ENCODE measurements at places on chromosomes 11 and 22.

DNA sequence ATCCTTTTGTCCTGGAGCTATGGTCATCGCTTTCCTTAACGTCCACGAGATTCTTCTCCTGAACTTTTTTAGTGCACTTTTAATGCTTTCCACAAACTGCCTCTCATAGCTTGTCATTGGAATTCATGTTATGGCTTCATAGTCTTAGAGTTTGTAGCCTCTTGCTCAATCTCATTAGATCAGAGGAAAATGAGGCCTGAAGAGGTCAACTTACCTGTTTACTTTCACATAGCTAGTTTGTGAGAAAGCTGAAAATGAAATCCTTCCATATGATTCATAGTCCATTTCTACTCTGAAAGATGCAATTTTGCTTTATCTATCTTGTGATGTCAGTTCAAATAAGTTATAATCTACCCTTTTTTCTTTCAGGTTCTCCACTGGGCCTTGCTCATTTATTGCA, 1747.2 kb upstream of the RAG2 start:
- no peak for DNase-seq

DNA sequence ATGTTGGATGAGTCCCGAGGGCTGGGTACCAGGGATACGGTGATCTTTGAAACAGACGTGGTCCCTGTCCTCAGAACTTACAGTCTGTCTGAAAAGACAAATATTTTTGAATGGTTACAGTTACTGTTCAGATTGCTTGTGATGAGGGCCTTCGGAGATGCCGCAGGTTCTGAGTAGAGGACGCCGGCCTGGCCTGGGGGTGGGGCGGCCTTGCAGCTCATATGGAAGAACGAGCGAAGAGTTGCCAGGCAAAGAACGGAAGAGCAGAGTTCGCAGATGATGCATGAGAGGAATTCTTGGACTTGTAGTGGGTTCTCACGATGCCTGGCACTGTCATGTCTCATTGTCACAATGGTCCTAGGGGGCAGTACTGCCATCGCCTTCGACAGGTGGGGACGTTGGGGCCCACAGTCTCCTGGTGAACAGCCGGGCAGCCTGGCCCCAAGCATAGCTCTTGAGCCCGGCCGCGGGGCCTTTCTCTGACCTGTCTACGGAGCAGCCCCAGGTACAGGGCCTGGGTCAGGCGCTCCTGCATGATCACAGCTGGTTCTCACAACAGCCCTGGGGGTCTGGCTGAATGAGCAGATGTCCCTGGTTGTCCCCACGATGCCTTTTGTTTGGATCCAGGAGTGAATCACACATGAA, 60.9 kb upstream of the PARVG start:
- DNase-seq = no peak

GRCh38 chr11:77069969-77070582, 3.3 kb downstream of the CAPN5 start:
- no peak for DNase-seq

DNA sequence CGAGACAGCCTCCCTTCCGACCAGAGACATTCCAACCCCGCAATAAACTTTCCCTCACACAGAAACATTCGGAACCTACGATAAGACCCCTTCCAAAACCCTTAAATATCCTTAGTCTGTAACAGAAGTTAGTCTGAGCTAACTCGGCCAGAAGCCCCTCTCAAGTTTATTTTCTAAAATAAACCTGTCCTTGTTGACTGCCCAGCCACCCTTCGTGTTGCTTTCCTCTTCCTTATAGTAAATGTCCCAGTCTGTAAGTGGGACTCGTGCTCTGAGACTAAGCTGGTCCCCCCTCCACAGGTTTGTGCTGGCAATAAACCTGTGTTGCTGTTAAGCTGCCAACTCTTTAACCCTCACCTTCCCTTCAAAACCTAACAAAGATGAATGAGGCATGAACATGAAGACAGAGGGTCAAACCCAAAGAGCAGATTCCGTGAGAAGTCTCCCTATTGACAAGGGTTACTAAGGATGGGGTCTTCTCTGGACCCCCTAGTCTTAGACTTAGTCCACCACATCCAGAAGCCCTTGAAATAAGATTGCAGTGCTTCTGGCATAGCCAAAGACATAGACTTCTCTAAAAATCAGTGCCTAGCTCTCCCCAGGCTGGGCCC, 18.2 kb downstream of the MIF start:
- DNase-seq = no peak

DNA sequence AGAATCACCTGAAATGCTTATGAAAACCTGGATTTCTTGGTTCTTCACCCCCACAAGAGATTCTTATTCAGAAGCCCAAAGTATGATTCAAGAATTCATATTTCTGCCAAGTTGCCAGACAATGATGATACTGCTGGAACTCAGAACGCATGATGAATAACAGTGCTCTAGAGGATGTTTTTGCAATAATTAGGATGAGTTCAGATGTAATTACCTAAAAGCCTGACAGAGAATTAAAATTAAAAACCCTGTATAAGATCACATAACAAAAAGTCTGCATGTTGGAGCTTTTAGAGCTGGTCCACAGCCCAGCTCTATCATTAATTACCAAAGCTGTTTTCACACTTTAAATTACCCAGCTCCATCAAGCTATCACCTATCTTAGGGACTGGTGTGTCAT, 211.8 kb downstream of the LUZP2 start:
- no peak for DNase-seq

GRCh38 chr22:30205281-30206115, 41.1 kb downstream of the LIF start:
- no peak for DNase-seq

- no peak for DNase-seq
Measured at GRCh38 chr11:46336563-46337180, 10.6 kb upstream of the DGKZ start.

DNA sequence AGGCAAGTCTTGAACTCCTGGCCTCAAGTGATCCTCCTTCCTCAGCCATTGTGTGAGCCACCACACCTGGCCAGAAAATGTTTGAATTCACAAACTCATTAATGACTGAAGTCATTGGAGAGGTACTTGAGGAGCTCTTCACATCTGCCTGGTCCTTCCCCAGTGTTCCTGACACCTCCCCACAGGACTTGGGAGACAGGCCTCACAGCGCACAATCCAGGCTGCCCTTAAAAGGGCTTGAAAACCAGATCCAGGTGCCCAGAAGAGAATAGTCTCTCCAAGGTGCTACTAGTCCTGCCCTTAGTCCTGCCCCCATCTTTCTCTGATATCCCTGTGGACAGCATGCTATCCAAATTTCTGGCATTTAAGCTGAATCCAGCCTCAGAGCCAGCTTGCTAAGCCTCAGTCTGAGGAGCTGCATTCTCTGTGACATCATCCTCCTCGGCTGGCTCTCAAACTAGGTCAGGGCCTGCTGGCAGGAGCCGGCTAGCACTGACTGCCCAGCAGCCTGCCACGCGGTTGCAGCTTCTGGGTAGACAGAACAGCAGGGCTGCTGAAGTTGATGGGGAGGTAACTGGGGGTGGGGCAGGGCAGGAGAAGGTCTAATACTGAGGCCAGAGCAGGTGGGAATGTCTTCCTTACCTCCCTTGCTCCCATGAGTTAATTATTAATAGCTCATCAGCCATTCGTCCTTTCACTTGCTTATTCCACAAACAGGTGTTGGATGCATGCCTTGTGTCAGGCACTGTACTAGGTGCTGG, 35.3 kb upstream of the NECTIN1 start:
- DNase-seq = peak; percentile 49

GRCh38 chr11:10225553-10225952, 68.5 kb downstream of the SBF2 start:
- no peak for DNase-seq

DNA sequence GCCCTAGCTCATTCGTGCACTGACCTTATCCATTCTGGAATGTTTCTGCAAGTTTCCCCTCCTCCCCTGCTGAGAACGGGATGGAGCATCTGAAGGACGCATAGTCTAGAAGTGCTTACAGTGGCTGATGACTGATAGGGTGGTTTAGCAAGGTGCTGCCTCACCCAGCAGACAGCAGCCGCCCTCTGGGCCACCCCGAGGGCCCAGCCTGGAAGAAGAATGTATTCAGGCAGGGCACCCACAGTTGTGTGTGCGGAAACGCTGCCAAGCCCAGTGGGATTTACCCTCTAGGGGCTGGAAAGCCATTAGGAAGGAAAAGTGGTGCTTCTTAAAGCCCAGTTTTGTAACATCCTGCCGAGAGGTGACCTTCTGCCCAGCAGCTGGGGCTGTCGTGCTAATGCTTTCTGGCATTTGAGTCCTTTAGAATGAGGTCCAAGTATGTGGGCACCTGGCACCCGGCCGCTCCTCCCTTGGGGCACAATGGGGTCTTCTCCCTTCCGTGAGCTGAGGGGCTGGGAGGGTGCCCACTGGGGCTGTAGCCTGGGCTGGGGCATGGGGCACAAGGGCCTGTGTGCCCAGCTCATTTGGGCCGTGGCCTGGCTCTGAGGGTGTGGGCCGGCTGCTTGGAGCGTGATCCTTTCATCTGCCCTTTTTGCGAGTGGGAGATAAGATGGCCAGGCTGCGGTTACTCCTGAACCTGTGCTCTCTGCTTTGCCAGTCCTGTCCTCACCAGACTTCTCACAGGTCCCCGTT, 14.4 kb downstream of the FBLN1 start:
- DNase-seq = no peak

DNA sequence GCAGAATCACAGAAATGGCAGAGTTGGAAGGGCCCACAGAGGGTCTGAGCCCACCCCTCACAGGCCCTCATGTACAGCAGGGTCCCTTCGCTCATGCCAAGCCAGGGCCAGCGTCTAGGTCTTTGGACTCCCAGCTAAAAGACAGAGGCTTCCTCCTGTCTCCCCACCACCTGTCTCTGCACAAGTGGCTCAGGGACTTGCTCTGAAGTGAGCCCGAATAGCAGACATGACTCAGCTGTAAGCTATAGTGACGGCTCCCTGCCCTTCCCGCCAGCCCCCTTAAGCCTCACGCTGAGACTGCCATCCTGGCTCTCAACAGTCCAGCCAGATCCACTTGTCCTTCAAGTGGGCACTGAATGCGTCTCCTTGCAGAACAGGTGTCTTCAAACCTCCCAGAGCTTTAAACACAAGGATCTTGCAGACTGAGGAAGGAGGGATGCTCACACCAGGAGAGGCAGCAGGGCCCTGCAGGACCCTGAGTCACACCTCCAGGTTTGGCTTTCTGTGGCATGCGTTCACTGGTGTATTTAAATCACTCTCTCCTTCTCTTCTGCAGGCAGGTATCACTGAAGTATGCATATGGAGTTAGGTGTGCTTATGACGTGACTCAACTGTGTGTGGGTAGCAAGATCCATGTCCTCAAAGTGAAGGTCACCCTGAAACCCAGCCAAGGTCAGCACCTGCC, 154.9 kb downstream of the CACNA1I start:
- DNase-seq = peak; percentile 20

DNA sequence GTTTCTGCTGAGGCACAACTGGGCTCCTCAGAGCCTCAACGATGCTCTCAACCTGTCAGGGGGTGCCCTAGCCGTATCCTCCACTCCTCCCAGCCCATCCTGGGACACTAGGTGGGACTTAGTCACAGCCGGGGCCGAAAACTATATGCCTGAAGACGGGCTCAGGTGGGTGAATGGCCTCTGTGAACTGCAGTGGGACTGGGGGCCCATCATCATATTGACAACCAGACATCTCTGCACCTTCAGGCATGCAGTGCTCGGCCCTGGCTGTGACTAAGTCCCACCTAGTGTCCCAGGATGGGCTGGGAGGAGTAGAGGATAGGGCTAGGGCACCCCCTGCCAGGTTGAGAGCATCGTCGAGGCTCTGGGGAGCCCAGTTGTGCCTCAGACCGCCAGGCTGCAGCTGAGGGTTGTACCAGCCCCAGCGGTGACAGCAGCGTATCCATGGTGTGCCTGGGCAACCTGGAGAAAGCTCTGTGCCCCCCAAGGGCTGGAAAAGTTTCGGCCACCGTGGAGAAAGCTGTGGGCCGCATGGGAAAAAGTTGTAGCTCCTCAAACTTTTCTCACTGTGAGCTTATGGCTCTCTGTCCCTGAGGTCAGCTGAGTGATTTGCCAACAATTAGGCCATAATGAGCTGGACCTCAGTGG, 88.9 kb downstream of the RRM1 start:
- no peak for DNase-seq

DNA sequence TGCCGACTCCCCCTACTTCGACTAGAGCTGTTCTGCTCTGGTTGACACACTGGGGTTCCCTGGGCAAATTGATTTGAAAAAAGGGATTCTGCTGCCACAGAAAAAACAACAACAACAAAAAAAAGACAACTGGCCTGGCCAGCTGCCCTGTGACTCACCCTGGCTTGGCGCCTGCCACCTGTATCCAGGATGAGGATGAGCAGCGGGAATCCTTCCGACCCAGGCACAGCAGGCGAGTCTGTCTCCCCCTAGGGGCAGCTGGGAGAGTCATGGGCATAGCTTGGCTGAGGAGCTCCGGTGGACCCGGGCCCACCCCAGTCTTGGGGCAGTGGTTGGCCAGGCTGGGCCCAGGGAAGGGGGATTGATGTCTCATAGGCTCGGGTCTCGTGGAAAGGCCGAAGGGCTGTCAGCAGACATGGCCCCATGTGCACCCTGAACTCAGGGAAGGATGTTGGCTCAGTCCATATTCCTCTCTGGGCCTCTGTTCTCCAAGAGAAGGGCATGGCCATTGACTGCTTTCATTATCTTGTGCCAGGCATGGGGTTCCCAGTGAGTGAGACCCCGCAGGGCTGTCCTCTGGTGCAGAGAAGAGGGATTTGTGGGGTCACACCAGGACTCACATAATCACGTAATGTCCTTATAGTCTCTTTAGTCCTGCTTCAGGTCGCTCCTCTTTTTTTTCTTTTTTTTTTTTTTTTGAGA, 10.4 kb upstream of the SUN2 start:
- no peak for DNase-seq

GRCh38 chr11:128518493-128519207, 68.7 kb downstream of the ETS1 start:
- no peak for DNase-seq

GRCh38 chr22:44814266-44815098, 62.1 kb downstream of the ARHGAP8 start:
- DNase-seq = no peak

DNA sequence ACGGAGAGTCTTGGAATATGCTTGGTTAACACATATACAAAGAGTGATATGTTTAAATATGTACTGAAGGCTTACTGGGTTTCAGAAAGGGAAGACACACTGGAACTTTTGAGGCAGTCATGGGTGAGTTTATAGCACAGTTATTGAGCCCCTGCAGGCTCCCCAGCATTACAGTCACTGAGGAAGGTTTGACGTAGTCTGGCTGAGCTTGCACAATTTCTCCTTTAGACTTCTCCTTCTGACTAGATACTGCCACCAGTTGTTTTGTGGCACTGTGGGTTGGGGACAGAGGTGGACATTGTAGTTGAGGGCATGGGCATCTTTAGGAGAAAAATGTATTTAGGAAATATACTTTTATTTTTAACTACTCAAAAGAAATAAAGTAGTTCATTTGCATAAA, 285.4 kb downstream of the C11orf87 start:
- DNase-seq = no peak
